Non-pigmented ciliary epithelial cell (primary cell): ENCODE measurements at places on chromosomes 3 and 15.

GRCh38 chr3:189842681-189843602 lies 211.8 kb downstream of the TP63 start:
- no peak for DNase-seq

DNA sequence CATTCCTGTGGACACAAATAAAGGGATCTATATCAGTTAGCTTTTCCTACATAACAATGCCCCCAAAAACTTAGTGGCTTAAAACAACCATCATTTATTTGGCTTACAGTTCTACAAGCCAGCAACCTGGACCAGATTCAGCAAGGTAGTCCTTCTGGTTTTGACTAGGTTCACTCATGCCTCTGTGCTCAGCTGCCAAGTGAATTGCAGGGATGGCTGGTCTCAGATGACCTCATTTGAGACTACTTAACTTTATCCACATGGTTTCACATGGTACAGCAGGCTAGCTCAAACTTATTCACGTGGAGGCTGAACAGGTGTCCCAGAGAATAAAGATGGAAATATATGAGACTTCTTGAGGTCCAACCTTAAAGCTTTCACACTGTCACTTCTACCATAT lies 119.3 kb upstream of the BFSP2 start:
- DNase-seq, result no peak

DNA sequence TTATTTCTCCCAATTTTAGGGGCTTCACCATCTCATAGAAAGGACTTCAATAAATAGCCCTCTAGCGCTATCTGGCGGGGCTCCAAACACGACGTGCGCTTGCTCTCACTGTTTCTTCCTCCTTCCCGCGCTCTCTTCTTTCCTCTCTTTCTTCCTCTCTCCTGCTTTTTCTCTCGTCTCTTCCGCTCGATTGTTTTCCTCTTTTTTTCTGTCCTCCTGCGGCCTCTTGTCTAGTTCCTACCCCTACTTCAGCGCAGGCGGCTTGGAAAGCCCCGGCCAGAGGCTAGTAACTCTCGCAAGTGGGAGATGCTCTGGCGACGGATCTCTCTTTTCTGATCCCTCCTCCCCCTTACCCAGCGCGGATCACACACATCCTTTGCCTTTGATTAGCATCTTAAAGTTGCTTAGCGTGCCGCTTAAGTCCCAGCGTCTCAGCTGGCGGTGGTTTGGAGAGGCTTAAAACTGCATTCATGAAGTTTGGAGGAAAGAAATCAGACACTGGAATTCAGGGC lies 6.2 kb upstream of the MEIS2 start:
- no peak for DNase-seq

- DNase-seq, result no peak
Measured at GRCh38 chr15:73143763-73144155, 91.5 kb downstream of the NEO1 start.

DNA sequence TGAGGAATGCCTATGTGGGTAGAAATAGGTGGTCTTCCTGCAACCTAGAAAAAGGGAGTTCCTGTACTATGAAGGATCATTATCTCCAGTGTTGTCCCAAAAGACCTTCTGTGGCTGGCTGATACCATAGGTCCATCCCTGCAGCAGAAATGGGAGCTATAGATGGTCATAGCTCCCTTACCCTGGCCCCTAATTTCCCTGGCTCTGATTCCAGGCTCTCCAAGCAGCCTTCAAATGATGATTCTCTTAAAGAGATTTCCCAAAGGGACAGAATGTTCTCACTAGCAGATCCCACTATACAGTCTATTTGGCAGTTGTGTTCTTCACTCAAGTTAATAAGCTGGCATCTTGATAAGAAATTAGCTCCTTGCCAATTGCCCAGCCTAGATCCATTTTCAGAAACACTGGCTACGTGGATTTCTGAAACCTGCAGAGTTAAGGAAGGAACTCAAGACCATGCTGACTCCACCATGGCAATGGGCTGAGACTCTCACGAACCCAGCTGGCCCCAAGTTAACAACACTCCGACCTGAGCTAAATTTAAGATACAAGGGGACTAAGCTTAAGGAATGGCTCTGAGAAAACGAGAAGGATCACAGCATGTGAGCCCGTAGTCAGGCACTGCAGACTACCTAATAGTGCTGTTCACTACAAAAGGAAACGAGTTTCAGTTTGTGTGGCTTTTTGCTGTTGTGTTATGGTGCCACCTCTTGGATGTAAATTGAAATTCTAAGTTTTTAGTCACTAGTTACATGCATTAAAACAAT lies 11.4 kb downstream of the C15orf40 start:
- peak; percentile 36 for DNase-seq
